ENCODE measurements at places on chromosomes 2 and 18.

DNA sequence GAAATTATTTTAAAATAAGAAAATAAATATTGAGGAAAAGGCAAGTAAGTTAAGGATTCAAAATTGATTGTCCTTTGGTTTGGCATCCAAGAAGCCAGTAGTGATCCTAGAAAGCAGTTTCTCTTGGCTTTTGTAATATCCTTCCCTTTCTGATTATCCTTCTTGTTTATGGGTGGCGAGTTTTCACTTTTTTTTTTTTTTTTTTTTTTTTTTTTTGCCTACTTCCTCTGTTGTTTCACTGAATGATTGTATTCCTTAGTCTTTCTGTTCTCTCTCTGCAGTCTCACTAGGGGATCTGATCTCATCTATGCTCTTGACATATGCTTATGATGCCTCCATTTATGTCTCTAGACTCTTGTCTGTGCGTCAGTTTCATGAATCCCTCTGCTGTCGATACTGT, 4.2 kb downstream of the NAPG start:
- no peak for DNase-seq

DNA sequence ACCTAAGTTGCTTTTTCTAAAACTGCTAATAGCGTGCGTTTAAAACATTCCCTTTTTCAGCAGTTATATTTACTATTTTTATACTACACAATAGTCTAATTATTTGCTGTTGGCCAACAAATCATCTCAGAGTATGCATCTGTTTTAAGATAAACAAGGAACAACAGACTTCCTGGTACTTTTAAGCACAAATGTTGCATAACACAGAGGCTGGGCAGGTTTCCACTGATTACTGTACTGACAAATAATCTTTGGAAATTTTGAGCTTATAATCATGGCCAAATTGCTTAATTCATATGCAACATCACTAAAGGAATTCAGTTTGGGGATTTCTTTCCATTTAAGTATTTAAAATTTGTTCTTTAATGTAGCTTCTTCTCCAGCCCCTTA, 737.4 kb upstream of the SALL3 start:
- no peak for DNase-seq

GRCh38 chr2:121019071-121019470, 265.9 kb downstream of the TFCP2L1 start:
- no peak for DNase-seq

GRCh38 chr18:54020156-54020745, 204.2 kb downstream of the MBD2 start:
- DNase-seq = no peak

DNA sequence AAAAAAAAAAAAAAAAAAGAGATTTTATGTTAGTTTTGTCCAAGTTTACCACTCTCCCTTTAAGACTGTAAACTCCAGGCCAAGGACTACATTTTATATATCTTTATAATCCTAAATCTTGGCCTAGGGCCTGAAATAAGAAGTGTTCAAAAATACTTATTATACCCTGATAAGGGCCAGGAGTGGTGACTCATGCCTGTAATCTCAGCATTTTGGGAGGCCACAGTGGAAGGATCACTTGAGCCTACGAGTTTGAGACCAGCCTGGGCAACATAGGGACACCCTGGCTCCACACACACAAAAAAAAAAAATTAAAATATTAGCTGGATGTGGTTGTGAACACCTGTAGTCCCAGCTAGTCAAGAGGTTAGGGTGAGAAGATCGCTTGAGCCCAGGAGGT, 12.7 kb downstream of the TRIP12 start:
- no peak for DNase-seq

GRCh38 chr2:181787310-181788048, 104.1 kb upstream of the ITPRID2 start:
- no peak for DNase-seq

GRCh38 chr2:164696634-164697033, 75.4 kb upstream of the GRB14 start:
- DNase-seq = no peak

- DNase-seq = no peak
Measured at GRCh38 chr2:153403940-153404339, 74.6 kb downstream of the RPRM start.

DNA sequence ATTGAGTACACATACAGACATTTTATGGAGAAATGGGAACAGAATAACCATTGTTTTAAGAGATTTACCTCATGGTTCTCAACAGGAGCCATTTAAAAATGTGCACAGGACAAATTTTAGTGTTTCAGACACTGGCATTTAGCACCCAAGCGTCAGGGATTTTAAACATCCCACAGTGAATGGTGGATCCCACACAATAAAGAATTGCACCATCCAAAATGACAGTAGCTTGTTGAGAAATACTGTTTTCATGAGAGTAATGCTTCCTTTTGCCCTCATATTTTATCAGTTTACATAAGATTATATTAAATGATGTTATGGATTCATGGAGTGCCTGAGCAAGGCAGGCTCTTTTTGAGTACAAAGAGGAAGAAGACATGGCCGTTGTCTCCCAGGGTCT, 54.0 kb downstream of the MFSD6 start:
- no peak for DNase-seq

GRCh38 chr2:43472527-43473194, 123.2 kb downstream of the THADA start:
- DNase-seq = no peak

GRCh38 chr2:53750041-53750768, 17.4 kb upstream of the CHAC2 start:
- no peak for DNase-seq

- no peak for DNase-seq
Measured at GRCh38 chr2:108199726-108200125, 40.0 kb upstream of the SULT1C3 start.

DNA sequence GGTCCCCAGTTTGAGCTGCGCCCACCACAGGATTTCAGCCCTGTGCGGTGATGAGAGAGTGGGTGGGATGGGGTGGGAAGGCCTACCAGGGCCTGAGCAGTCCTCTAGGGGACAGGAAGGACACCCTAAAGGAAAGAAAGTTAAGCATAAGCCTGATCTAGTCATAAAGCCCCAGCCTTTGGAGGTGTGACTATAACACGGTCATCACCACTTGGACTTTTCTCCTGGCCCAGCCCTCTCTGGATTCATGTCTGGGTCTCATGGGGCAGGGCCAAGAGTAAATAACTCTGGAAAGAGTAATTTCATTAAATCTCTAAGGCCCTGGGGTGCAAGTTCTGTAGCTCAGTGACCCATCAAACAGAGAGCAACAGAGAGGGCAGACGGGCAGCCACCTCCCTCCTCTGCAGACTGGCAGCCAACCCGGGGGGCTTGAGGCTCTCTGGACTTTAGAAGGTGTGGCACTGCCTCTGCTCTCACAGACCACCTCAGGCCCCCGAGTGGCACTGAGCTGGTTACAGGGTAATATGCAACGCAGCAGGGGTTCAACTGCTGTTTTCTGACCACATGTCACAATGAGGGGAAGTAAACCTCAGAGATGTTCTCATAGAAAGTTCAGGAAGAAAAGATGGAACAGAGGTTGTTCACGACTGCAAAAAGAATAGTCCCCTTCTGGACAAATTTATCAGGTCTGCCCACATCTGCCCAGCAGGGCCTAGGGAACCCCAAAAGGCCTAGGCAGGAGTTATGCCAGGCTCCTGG, 41.5 kb downstream of the TGFA start:
- no peak for DNase-seq

GRCh38 chr2:122670897-122671296, 915.4 kb downstream of the TSN start:
- DNase-seq = no peak

GRCh38 chr2:148716378-148716920, 71.9 kb downstream of the EPC2 start:
- DNase-seq = no peak

DNA sequence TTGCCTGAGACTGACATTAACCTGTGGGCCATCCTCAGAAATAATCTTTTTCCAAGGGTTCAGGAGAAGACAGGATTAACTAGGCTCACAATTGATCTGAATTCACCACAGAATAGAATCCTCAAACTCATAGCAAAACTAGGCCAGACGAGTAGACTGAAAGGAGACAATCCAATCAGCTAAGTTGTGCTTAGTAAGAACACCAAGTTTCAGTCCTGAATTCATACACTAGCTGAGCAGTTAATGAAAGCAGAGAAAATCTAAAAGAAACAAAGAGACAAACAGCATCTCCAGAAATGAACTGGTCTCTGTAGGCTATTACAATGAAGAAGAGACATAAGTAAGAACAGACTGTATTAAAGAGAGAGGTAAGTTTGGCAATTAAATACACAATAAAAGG, 89.5 kb downstream of the GORASP2 start:
- DNase-seq = no peak

DNA sequence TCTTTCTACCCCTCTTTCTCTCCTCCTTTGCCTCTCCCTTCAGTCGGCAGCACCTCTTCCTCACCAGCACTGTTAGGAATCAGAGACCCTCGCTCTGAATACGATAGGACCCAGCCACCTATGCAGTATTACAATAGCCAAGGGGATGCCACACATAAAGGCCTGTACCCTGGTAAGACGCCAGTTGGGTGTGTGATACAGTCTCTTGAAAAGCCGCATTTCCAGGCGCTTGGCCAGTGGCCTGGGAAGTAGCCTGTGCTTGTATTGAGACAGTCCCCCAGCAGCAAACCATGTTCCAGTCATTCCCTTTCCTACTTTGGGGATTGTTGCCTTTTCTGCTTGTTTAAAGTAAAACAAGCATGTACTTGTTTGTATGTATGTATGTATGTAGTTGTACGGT, 118.4 kb upstream of the DAPL1 start:
- no peak for DNase-seq

- DNase-seq = no peak
Measured at GRCh38 chr2:217279556-217279955, 419.7 kb upstream of the TNP1 start.

DNA sequence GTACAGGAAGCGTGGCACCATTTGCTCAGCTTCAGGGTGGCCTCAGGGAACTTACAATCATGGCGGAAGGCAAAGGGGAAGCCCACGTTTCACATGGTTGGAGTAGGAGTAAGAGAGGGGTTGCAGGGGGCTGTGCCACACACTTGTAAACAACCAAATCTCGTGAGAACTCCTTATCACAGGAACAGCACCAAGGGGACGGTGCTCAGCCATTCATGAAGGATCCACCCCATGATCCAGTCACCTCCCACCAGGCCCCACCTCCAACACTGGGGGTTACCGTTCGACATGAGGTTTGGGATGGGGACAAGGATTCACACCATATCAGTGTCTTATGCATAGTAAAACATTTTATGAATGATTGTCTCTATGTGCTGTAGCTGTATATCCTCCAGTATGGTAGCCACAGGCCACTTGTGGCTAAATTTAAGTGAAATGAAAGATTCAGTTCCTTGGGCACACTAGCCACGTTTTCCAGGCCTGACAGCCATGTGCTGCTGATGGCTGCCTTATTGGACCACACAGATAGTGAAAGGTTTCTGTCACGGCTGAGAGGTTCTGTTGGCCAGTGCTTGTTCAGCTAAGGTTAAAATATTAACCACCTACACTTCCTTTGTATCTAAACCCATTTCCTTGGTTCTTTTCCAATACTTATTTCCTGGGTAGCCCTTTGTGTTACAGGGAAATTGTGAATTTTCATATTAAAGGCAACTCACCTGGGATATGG, 77.3 kb downstream of the AGAP1 start:
- no peak for DNase-seq

- no peak for DNase-seq
Measured at GRCh38 chr2:181656450-181657291, at the start of gene CERKL. Gene CERKL, minus strand, starts transcription at chr2:181657105. Its CDS starts 99 bp downstream, at chr2:181657006.

DNA sequence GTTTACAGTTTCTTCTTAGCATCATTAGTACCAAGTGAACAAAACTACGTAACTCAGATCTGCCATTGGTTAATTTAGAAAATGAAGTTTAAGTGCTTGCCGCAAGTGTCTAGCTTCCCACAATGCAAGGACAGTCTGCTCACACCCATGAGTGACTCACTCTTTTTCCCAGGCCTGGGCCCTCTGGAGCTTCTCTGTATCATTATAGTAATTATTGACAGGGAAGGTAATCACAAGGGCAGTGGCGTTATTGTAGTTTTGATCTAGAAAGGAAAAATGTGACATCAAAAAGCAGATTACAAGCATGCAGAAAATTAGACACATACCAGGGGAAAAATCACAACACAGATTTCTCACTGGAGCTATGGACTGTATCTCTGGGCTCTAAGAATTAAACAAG, 38.5 kb downstream of the NPC1 start:
- no peak for DNase-seq

GRCh38 chr18:61619783-61620182, 273.0 kb downstream of the RNF152 start:
- no peak for DNase-seq

- no peak for DNase-seq
Measured at GRCh38 chr2:26195040-26195984, 22.4 kb downstream of the GAREM2 start.

DNA sequence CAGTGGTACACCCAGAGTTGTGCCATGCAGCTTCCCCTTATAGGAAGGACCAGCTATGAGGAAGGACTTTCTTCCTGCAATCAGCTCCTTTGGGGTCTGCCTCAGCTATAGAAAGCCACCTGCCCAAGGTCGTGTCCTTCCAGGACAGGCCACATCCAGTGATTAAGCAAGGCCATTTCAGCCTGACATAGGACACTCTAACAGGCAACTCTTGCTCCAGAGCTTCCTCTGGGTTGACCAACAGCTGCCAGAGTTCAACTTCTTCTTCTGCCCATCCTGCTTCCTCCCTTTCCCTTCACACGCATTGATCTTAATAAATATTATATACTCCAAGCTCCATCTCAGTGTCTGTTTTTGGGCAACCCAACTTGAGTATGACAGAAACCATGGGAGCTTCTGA, 12.8 kb downstream of the LRP2 start:
- DNase-seq = no peak

All from cortex of kidney (tissue), 1 donor.